ENCODE measurements at places on chromosomes 2 and 18. TPM values are rescaled to one million over a fixed set of nuclear protein-coding genes. Genes with fewer than 3 reads are reported as not detected.

The ADGRF3 gene
- total RNA-seq: not detected

The RNF144A gene
- 0.13 TPM for total RNA-seq

The DNAJC5G gene
- total RNA-seq: not detected

The GPC1 gene
- total RNA-seq: 103 TPM

The GALNT5 gene
- total RNA-seq: 26.1 TPM

The TCF7L1 gene
- 1.9 TPM for total RNA-seq

Measured in bronchial epithelial cell (primary cell).